ENCODE measurements at places on chromosomes 6 and 20. TPM values are rescaled to one million over a fixed set of nuclear protein-coding genes. Genes with fewer than 3 reads are reported as not detected.

ECT2L gene
- not detected for total RNA-seq

DEK gene
- total RNA-seq, result 175 TPM

TRERF1 gene
- total RNA-seq, result 37.3 TPM

STX11 gene
- total RNA-seq, result 15.5 TPM

Data from activated CD4-positive, alpha-beta T cell treated with anti-CD3 and anti-CD28 coated beads, Interleukin-2, amount 10 ng/mL, durations not matched to agents 24 days and 14 days (primary cell).